Left colon (tissue), 2 donors: ENCODE measurements at places on chromosomes 11 and 22. TPM values are rescaled to one million over a fixed set of nuclear protein-coding genes. Genes with fewer than 3 reads are reported as not detected.

The APOBEC3H gene
- total RNA-seq: not detected

The HEPN1 gene
- not detected for total RNA-seq

The AIFM3 gene
- 126 TPM for total RNA-seq

The MAP6 gene
- 1.7 TPM for total RNA-seq

The SLC1A2 gene
- total RNA-seq: 0.50 TPM

The BSX gene
- not detected for total RNA-seq

The IGSF9B gene
- total RNA-seq: 2.3 TPM

The TYR gene
- total RNA-seq: not detected

The GNG3 gene
- 0.81 TPM for total RNA-seq

The CBLIF gene
- 0.31 TPM for total RNA-seq

The PKP3 gene
- total RNA-seq: 194 TPM

The OR2AT4 gene
- total RNA-seq: not detected

The OR5P2 gene
- not detected for total RNA-seq

The RBMXL2 gene
- not detected for total RNA-seq

The GGTLC3 gene
- not detected for total RNA-seq

The GRM5 gene
- not detected for total RNA-seq

The SLC29A2 gene
- 31.1 TPM for total RNA-seq

The VPREB1 gene
- not detected for total RNA-seq

The FOLH1 gene
- total RNA-seq: 1.2 TPM

The HYLS1 gene
- total RNA-seq: 5.1 TPM

The PHOX2A gene
- total RNA-seq: 0.89 TPM

The NRGN gene
- 2.5 TPM for total RNA-seq

The PNPLA5 gene
- not detected for total RNA-seq

The RIC3 gene
- 3.3 TPM for total RNA-seq

The KRTAP5-4 gene
- not detected for total RNA-seq

The ATG16L2 gene
- 54.2 TPM for total RNA-seq

The KLHDC7B gene
- not detected for total RNA-seq

The CNGA4 gene
- total RNA-seq: not detected

The PRR5 gene
- total RNA-seq: 27.8 TPM

The MMP1 gene
- 0.79 TPM for total RNA-seq

The ALDH3B2 gene
- not detected for total RNA-seq

The PGM2L1 gene
- 14.3 TPM for total RNA-seq

The MISFA gene
- total RNA-seq: 2.0 TPM

The PRSS23 gene
- 54.3 TPM for total RNA-seq

The AP1B1 gene
- total RNA-seq: 100 TPM

The KCTD14 gene
- total RNA-seq: 13.8 TPM

The ESAM gene
- total RNA-seq: 9.6 TPM

The MPZL3 gene
- total RNA-seq: 12.8 TPM

The C22orf23 gene
- total RNA-seq: not detected

The NEU3 gene
- 7.7 TPM for total RNA-seq

The SESN3 gene
- 15.7 TPM for total RNA-seq

The CCDC116 gene
- total RNA-seq: 0.49 TPM

The APOL3 gene
- total RNA-seq: 8.6 TPM

The OAF gene
- total RNA-seq: 189 TPM

The ISX gene
- total RNA-seq: 91.1 TPM

The A4GALT gene
- 6.3 TPM for total RNA-seq

The RAB3IL1 gene
- 3.1 TPM for total RNA-seq

The CRYBB3 gene
- total RNA-seq: 2.1 TPM

The CECR2 gene
- total RNA-seq: 0.21 TPM

The MOGAT2 gene
- 204 TPM for total RNA-seq

The LDHAL6A gene
- total RNA-seq: not detected
